GM20000 (cell line): ENCODE measurements at places on chromosomes 5 and 9.

DNA sequence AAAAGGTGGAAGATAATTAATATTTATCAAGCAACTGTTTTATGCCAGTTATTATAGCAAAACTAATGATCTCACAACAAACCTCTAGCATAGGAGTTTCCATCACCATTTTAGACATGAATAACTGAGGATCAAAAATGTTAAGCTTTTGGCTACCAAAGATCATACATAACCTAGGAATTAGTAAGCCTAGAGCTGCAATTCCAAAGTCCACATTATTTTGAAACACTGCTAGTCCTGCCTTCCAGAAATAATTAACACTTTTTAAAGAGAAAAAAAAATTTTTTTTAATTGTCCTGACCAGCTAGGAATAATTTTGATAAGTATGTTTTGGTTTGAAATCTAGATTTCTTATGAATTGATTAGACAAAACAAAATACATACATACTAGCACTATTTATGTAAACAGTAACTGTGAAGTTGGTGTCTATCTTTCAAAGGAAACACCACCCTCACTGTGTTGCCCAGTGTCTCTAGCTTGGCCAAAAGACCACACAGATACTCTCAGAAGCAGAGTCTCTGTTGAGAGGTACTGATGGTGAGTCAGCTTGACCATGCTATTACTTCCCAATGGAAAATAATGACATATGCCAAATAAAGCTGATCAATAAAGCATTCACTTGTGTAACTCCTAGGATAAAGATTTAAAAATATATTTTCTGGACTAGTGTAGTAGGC lies 422.4 kb downstream of the CCDC171 start:
- no peak for DNase-seq

- DNase-seq, result no peak
Observed at GRCh38 chr5:178277866-178278265, 45.3 kb upstream of the PHYKPL start.

GRCh38 chr5:88722546-88723073 lies 160.4 kb downstream of the MEF2C start:
- DNase-seq, result no peak

- no peak for DNase-seq
Observed at GRCh38 chr5:83512061-83512745, 40.7 kb downstream of the VCAN start.

DNA sequence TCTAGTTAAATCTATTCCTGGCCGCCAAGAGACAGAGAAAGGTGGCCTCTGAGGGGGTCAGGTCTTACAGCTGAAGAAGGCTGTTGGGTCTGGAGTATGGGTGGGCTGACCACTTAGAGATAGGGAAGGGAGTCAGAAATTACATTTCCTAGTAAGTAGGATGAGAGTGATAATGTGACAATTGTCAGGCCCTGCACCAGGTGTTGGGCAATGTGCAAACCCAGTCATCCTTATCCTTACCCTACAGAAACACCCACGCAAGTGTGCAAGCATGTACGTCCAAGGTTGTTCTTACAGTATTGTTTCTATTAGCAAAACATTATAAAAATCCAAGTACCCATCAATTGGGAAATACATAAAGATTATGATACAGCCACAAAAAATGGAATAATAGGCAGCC lies 9.5 kb downstream of the SPAAR start:
- no peak for DNase-seq

DNA sequence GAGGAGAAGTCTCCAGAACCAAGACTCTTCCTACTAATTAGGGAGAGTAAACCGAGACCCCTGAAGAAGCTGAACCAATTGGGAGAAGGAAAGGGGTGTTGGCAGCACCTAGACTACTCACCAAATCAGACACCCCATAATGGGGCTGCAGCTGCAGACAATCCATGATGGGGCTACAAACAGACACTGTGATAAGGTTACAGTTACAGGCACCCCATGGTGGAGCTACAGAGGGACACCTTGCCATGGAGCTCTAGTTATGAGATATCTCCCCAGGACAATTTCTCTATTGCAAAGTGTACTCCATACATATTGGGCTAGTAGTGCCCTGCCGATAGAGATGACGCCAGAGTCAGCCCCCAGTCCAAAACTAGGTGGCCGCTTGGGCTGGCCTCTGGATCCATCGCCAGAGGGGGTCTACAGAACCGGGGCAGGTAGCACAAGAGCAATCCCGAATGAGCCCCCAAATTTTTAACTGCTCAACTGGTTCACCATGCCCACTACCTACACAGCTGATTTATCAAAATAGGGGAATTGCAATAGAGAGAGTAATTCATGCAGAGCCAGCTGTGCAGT lies 2.1 kb upstream of the NANS start:
- DNase-seq, result no peak

GRCh38 chr5:26339576-26339975 lies 698.8 kb downstream of the CDH9 start:
- no peak for DNase-seq

- no peak for DNase-seq
Observed at GRCh38 chr9:33374190-33374589, 28.2 kb downstream of the AQP7 start.

DNA sequence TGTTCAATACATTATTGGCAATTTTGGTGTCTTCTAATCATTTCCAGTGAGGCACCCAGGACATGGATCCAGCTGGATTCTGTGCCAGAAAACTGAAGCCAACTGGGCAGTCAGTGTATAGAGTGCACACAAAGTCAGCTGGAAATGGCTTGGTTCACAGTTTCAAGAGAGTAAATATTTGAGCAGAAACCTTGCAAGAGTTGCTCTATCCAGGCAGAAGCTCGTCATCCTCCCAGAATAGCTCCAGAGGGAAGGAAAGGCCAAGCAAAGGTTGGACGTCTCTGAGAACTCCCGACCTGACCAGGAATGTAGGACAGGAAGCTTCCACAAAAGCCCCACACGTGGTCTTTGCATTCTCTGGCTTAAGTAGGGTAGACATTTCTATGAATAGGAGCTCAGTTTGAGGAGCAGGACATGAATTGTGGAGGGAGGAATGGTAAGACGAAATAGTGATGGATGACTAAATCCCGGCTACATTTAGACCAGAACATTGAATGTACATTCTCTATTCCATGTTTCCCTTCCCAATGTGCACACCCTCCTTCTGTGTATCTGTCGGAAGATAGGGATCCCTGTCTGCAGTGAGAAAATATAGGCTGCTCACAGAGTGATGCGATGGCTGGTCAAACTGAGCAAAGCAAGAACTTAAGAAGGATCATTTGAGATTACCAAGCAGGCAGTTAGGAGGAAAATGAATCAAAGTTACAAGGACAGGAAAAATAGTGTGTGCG lies 72.7 kb upstream of the FCN2 start:
- DNase-seq, result no peak

DNA sequence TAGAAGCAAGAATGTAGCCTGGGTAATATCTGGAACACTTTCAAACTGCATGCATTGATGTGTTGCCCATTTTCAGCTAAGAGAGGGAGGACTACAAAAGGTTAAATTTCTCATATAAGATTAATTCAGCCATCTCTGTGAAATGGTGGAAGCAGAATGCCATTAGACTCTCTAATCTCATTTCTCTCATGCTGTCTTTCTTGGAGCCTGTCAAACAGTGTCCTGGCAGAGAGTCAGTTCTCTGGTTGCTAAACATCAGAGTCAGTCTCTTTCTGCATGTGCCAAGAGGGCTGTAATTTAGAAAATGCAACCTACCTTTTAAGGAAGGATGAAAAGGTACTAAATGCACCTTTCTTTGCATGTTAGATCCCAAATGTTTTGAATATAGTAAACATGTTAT lies 910 bp upstream of the GARNL3 start:
- no peak for DNase-seq

DNA sequence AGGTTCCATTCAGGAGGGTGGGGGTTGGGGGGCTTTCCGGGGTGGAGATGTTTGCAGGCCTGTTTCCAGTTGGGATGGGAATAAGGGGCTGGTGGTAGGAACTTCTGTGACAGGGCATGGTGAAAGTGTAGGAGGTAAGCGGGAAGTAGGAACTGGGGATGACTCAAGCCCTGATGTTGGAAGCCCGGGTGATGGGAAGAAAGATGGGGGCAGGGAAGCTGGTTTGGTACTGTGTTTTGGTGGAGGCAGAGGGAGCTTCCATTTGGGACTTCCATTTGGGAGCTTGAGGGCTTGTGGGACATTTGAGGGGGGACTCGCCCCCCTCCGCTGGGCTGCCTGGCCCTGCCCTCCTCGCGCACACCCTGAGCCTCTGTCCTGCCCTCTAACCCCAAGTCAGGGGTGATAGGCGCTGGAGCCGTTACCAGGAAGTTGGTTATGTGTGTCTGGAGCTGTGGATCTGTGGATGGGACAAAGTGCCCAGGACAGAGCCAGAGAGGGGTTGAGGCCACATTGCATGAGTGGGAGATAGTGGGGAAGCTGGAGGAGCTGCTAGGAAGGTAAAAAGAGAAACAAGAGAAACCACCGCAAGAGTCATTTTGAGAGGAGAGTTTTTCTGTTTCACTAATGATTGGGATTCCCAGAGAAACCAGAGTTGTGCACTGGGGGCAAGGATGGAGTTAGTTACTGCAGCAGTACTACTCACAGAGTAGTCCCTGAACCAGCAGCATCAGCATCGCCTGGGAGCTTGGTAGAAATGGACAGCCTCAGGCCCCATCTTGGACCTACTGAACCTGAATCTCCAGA lies 6.6 kb downstream of the RGS14 start:
- peak; percentile 80 for DNase-seq

- DNase-seq, result peak; percentile 30
Observed at GRCh38 chr5:33299621-33300208, 141.1 kb upstream of the TARS1 start.

DNA sequence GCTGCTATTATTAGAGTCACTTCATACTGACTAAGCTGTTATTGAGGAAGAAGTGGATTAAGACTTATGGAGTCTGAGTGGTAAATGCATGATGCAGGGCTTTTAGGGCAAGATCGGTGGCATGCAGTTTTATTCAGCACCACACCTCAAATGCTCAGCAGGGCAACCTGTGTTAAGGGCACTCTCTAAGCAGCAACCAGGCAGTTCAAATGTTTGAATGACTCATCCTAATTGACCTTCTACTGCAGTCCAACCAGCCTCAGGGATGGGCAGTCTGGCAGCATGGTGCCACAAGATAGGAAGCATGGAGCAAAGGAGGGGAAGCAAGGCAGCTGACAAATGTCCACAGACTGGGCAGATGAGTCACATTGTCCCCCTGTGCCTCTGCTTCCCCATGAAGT lies 80.2 kb upstream of the MIER3 start:
- DNase-seq, result no peak

GRCh38 chr5:168972731-168973130 lies 328.2 kb downstream of the SLIT3 start:
- DNase-seq, result no peak

GRCh38 chr9:4939118-4939561 lies 45.9 kb upstream of the JAK2 start:
- DNase-seq, result peak; percentile 41

DNA sequence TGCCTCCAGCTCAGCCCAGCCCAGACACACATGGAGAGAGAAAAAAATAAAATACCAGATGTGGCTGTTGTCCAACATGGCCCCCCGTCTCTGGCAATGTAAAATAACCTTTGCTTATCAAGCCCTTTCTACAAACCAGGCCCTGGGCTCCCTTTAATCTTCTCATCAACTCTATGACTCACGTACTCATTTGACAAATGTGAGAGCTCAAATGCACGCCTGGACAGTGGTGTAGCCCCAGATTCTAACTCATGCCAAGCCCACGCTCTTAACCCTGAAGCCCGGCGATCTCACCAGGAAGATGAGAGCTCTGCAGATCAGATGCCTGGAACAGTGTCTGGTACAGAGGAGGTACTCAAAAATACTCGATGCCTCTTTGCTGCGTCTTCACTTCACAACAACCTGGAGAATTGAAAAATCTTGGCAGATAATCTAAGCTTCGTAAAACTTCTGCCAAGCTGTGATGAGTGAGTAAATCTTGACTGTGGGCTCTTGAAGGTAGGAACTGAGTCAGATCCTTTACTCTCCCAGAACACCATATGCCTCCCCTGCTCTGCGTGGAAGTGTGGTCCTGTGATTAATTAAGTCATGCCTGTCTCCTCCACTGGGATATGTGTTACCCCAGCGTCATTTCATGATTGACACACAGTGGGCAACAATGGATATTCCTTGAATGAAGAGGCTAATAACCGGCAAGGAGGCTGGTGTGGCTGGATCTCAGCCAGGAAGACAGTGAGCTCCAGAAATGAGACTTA lies 102.0 kb upstream of the FSTL4 start:
- no peak for DNase-seq

DNA sequence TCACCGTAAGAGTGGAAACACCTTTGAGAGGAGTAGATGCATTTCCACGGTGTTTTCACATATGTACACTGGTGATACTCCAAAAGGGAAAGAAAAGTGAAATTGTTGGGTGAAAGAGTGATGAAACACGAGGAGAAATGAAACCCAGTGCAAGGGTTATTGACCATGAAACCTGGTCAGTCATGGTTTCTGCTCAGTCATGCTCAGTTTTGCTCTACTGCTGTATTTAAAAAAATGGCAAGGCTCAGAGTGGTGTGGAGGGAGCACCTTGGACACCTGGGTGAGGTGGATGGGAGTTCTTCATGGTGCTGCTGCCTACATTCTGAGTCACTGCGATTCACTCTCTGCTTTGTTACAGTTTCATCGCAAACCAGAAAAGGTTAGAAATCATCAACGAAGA lies 32.3 kb downstream of the NTRK2 start:
- peak; percentile 45 for DNase-seq

GRCh38 chr5:61777292-61777691 lies 445.2 kb downstream of the ZSWIM6 start:
- no peak for DNase-seq

DNA sequence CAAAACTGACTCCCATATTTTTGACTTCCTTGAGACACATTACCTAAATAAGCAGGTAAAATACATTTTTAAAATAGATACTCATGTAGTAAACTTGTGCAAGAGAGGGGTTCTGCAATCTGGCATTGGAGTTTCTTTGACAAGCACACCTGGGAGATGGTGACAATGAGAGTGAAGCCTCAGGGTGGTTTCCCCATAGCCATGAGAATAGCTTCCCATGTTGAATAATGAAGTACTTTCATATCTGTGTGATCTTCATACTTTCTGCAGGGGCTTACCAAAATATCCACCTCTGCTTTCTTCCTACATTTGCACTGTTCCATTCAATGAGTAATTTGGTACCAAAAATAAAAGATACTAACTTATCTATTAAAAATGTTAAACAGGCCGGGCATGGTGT lies 44.7 kb upstream of the VCAN start:
- peak; percentile 16 for DNase-seq

DNA sequence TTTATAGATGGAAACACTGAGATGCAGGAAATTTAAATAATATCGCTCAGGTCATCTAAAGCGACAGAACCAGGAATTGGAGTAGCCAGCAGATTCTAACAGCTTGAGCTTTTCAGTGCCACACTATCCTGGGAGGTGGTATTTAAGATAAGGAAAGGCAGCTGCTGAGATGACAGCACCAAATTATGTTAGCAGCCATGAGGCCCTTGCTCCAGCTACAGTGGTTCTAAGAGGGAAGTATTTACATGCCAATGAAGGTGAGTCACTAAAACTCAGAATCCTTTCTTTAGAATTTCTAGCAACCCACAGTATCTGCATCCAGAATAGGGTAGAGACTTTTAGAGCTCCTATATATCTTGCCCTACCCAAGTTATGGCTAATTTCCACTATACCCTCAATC lies 127.0 kb upstream of the VLDLR start:
- no peak for DNase-seq

- no peak for DNase-seq
Observed at GRCh38 chr9:135147474-135147805, 60.0 kb downstream of the OLFM1 start.

- no peak for DNase-seq
Observed at GRCh38 chr5:54454602-54455001, 897 bp upstream of the HSPB3 start.
